LHCN-M2 (cell line): ENCODE measurements at places on chromosomes 5 and 9.

- DNase-seq: peak; percentile 82
Observed at GRCh38 chr5:36279054-36279698, 22.5 kb downstream of the RANBP3L start.

- peak; percentile 66 for DNase-seq
Observed at GRCh38 chr5:53262348-53262970, 152.9 kb upstream of the MOCS2 start.

DNA sequence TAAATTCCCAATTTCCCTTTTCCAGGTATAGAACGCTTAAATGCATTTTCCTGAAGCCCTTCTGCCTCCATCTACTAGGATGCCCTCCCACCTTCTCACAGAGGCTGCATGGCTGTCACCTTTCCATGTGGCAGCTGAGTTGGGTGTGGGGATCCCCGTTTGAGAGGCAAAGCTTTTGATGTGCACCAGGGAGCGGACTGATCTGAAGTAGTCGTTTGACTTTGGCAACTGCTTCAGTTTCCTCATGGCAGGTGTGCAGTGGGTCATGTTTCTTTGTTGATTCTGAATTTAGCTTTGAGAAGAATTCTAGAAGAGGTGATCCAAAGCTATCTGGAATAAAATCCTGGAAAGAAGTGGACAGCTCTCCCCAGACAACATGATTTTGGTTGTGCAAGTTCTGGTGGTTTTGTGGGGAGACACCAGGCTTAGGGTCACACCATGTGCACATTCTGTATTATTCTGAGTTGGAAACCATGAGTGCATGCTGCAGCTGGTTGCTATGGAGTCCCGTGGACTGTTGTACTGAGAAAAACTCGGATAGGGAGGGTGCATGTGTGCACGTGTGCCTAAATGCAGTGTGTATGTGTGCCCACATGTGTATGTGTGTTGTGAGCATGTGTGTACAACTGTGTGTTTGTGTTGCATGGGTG is 63.5 kb downstream of the GADD45G start:
- DNase-seq: no peak

DNA sequence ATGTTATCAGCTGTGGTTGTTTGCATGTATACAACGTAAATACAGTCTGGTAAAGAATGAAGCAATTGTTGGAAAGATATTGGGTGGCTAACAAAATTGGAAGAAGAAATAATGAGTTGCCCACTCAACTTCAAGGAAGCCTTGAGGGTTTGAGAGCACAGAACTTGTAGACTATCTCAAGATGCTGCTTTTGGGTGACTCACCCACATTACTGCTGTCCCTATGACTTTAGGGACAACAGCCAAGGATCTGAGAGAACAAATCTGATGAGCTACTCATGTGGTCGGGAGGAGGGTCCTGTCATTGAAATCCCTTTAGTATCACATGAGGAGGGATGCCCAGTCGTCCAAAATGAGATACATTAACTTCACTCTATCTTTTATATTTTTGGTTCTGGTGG is 261.8 kb downstream of the GAS1 start:
- DNase-seq: no peak

DNA sequence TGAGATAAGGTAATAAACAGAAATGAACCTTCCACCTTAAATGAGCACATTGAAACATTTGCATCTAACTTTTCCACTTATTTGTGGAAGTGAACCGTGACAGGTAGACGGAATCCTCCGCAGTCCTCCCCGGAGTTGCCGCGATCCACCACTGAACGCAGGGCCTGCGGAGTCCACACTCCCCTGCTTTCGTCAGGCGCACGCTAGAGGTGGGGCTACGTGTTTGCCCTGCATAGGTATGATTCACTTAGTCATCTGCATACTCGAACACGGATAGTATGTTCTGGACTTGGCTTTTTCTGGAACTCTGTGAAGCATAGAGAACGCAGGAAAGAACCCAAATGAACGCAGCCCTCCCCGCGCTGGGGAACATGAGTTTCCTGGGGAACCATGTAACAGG is 272.8 kb upstream of the IRX4 start:
- DNase-seq: no peak

GRCh38 chr5:165616490-165617405 is 2111.3 kb downstream of the MAT2B start:
- DNase-seq: no peak

GRCh38 chr5:157342822-157343402 is 77.0 kb downstream of the CYFIP2 start:
- DNase-seq: no peak

DNA sequence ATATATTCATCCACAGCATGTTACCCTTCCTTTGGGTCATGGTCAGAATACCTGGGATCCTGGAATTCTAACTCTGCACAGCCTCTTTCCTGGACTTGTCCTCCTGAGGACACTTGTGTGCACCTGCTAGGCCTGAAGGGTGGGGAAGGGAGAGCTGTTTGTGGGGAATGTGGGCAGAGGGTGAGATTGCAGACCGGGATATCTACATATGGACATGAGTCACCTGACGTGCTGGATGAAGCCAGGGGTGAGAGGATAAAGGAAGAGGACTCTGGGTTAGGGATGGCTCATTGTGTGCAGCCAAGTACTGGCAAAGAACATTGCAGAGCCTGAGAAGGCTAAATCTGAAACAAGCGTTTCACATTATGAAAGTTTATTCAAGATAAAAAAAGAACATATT is 241.4 kb upstream of the RPS23 start:
- DNase-seq: no peak

GRCh38 chr5:177389241-177390169 is 5.3 kb downstream of the SLC34A1 start:
- peak; percentile 80 for DNase-seq

GRCh38 chr5:651296-652022 is 39.3 kb downstream of the CEP72 start:
- DNase-seq: no peak

DNA sequence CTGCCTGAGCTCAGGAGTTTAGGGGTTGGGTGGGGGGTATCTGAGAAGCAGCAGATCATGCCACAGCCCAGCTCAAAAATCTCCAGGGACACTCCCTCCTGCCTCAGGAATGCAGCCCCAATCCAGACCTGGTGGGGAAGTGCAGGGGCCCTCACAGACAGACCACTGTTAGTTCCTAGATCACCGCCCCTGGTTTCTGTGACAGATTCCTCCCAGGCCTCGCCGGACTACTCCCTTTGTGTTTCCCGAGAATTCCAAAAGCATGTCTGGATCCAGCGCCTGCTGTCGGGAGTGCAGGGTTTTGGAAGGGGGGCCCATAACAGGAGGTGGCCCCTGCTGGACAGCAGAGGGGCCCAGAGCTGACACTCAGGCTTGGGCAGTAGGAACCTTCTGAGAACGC is 74.5 kb downstream of the CTSL start:
- DNase-seq: no peak

DNA sequence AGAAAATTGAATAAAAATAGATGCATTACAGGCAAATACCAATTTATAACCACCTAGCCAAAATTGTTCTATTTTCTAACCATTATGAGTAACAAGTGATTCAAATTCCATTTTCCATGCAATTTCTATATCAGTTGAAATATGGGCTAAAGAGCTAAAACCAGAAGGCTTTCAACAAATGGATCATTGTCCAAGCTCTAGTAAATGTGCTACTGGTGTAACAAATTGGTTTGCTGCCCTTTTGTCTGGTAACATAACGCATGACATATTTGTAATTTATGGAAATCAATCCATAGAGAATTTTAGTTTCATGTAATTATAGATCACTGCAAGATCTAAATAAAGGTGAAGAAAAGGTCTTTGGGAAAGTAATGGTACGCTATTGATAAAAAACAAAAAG is 708.0 kb upstream of the GRAMD2B start:
- no peak for DNase-seq

GRCh38 chr9:135392511-135392910 is 87.1 kb upstream of the PPP1R26 start:
- DNase-seq: no peak

GRCh38 chr5:65873181-65873750 is 53.1 kb upstream of the ERBIN start:
- peak; percentile 91 for DNase-seq

DNA sequence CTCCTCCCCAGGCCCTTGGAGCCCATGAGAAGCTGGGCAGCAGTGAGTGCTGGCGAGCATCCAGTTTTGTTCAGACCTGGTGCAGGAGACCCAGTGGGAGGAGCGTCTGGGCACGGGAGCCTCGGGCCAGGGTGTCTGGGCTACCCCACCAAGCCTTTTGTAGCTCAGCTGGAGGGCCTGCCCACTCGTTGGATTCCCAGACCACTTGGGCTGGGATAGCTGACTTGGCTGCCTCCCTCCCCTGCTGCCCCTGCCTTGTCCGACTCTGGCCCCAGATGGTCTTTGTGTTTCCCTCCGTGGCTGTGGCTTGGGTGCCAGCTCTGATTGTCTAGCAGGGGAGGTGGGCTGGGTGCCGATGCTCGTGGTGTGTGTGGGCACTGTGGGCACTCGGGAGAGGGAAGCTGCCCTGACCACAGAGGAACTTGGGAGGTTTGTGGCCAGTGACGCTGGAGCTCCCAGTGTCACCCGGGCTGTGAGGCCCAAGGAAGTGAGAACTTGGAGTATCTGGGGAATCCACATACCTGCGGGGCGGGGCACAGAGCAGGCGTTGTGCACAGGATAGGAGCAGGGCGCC is 47.3 kb downstream of the WNK2 start:
- no peak for DNase-seq

DNA sequence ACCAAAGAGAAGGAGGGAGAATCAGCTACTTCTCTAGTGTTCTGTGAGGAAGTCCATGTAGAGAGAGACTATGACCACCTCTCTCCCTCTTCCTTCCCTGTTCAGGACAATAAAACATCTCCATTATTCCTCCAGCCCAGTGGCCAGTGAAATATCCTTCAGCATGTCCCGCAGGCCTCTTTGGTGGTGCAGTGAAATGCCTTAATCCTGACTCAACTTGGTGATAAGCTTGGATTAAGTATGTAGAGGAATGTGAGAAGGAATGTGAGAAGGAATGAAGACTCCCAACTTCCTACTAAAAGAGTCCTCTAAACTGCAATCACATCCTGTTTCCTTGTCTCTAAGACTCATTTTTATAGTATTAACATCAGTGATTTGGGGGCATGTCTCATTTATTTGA is 167.3 kb downstream of the TRPM3 start:
- DNase-seq: peak; percentile 92

DNA sequence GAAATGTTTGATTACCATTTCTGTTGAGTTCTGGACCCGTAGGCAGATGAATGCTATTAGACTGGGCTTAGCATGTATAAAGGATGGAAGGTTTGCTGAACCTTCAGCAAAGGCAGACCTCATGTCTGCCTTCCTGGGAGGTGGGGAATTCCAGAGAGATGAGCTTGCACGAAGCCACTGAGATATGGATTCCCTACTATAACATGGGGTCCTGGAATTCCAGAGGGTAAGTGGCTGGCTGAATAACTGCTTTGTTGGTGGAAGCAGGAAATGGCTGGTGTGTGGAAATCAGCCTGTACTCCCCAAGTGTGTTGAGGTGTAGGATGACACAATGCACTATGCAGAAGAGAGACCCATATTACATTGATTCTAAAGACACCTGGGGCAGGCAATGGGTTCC is 526.4 kb downstream of the CTNND2 start:
- DNase-seq: no peak

- no peak for DNase-seq
Observed at GRCh38 chr5:27434335-27434734, 395.9 kb upstream of the CDH9 start.

DNA sequence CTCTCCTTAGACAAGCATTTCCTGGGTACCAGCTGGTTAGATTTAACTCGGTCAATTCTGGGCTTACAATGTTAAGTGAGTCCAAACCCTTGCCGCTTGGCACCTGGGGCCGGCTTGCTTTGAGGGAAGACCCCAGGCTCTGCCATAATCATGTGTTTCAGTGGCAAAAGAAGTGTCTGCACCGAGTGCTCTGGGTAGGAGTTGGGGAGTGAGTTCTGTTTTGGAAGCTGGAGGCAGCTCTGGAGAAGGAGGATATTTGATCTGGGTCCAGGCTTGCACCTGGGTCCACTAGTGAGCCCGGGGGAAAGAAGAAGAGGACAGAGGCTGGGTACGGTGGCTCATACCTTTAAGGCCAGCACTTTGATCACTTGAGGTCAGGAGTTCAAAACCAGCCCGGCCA is 8.4 kb upstream of the OLFM1 start:
- DNase-seq: no peak

DNA sequence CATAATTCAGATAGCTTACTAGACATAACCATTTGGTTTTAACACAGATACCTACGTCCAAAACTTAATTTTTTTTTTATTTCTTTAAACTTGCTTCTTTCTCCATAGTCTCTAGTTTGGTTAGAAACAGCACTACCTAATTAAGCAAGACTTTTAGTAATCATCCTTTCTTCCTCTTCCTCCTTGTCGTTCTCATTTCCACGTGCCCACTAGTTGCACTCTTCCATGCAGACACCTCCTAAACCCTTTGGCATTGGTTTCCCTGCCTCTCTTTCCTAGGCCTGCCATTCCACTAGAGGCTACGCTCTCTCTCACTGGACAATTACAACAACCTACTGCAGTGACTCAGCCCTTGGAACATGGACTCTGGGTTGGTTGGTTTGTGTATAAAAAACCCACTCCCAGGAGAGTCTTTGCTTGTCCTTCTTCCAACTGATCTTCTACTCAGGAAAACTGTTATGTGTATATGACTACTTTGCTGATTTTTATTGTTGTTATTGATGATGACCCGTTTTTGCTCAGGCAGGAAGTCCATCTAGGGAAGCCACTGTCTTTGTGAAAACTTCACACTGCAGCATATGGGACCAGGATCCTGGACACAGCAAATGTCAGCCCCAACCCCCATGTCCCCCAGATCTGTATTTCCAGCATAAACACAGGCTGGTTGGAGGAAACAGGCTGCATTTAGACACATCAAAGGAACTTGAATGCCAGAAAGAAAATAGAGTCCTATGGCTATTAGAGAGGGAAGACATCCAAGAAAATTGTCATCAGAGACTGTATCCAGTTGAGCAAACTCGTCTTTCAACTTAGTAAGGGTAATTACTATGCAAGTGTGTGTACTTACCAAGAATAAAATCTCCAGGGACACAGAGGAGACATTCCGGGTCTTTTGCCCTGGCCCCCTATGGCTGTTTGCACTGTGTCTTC is 503.2 kb downstream of the GADD45G start:
- DNase-seq: no peak

- DNase-seq: no peak
Observed at GRCh38 chr5:54649041-54649504, 131.5 kb downstream of the SNX18 start.

DNA sequence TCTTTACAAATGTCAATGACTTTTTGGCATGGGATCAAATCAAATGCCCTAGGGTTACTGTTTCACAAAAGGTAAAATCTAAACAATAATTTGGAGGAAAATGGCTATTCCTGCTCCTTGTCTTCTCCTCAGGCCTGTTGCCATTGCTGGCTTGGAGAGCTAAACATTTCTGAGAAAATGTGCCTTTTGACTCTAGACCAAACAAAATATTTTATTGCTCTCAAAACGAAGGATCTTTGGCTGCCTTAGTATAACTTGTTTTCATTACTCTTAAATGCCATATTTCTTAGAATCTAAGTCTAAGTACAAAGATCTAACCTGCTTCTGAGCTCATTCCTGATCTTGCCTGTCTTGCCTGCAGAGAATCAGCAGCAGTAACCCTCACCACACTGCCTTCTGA is 116.6 kb downstream of the MUSK start:
- no peak for DNase-seq
